Left colon (tissue), 2 donors: ENCODE measurements at places on chromosomes 1 and 21. TPM values are rescaled to one million over a fixed set of nuclear protein-coding genes. Genes with fewer than 3 reads are reported as not detected.

OR2T29 gene
- total RNA-seq = not detected

SLC9C2 gene
- total RNA-seq = not detected

DNA sequence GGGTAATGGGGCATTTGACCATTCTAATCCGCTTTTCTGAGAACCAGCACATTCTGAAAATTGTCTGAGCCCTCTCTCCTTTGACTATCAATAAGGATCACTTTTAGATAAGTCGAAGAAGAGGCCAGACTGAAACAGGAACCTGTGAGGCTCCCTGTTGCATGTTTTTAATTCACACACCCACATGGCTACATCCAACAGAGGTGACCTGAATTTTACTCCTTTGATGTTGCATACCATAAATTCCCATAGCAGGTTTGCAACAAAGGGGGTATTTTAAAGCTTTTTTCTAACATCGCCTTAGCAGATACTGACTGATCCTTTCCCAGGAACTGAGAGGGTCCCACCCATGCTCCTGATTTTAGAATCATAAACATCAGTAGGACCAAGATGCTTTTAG lies 450.8 kb downstream of the USP25 start:
- no peak for DNase-seq

DNA sequence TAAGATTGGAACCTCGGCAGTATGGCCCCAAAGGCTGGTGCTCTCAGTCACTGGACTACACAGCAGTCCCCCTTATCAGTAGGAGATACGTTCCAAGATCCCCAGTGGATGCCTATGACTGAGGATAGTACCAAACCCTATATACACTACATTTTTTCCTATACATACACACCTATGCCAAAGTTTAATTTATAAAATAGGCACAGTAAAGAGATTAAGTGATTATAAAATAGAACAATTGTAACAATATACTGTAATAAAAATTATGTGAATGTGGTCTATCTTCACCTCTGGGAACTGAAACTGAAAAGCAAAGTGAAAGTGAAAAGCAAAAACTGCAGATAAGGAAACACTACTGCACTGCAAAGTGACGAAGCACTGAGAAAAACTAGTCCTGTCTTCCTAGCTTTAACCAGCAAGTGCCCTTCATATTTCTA lies 96.8 kb downstream of the INTS7 start:
- DNase-seq = no peak

LAD1 gene
- total RNA-seq = 172 TPM

IL12RB2 gene
- total RNA-seq = 0.82 TPM

GRCh38 chr1:15693371-15693770 lies 9.3 kb downstream of the PLEKHM2 start:
- DNase-seq = no peak

STIL gene
- 4.7 TPM for total RNA-seq

DNA sequence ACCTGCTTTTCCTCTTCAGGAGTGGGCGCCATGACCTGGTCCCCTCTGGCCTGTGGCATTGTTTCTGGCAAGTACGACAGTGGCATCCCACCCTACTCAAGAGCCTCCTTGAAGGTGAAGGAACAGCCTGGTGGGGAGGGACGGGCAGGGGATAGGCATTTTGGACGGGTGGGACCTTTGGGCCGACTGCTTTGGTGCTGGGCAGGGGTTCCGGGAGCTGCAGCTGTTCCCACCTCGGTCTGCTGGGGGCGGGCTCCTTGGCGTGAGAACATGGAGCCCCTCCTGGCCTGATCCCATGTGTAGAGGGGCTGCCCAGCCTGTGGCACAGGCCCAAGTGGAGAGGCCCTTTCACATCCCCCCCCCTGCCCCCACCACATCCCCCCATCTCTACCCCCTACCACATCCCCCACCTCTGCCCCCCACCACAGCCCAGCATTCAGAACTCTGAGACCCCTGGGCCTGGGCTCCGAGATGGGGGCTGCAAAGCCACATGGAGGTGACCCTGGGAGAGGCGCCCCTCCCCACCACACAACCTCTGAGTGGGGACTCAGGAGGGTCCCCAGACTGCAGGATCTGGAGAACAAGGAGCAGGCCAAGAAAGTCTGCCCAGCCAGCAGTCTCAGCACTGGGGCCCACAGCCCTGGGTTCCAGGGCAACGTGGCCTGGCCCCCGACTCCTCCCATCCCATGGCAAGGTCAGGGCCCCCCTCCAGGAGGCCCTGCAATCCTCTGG lies 50.0 kb downstream of the KCNAB2 start:
- DNase-seq = no peak

LMOD1 gene
- 9.4 TPM for total RNA-seq

DNA sequence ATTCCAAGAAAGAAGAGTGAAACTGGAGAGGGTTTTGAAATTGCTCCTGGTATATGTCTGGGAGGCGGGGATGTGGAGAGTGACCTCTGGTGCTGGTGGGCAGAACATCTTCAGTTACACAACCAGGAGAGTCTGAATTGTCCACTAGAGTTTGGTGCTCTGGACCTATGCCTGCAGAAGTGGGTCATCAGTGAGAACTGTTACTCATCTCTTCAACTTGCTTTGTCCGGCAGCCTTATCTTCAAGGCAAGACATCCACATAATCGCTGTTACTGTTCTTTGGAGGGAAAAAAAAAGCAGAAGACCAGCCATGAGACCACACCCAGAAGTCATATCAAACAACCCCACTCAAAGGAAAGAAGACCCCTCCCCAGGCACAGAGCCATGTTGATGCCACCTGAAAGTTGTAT lies 14.9 kb downstream of the SH2D1B start:
- no peak for DNase-seq

DNA sequence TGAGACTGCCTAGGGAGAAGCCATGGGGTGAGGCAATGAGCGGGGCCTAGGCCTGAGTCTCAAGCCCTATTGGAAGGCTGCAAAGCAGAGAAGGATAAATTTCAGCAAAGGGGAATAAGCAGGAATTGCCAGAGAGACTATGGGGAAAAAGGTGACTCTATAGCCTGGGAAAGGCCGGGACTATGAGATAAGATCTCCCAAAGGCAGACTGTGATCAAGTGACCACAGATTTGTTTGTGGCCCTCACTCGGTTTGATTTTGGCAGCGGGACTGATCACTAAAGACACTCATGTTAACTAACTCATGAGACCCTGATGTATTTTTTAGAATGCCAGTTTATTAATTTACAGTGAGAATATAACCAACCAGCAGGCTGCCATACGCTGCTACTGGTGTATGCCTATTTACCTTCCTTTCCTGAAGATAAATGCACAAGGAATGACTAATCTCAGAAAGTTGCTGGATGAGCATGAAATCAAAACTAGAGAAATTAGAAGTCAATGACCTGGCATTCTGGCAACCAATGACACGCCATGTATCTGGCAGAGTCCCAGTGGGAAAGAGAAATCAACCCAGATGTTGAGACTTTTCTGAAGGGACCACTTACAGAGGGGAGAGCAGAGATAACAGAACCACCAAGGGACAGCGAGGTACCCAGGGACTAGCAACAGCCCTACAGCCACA lies 4.3 kb downstream of the HSF2BP start:
- DNase-seq = no peak

- no peak for DNase-seq
Observed at GRCh38 chr1:229452956-229453801, 19.3 kb upstream of the ACTA1 start.

GRCh38 chr1:70818401-70818800 lies 229.2 kb downstream of the PTGER3 start:
- no peak for DNase-seq

- DNase-seq = no peak
Observed at GRCh38 chr1:189217646-189218045, 1260.0 kb downstream of the BRINP3 start.

MSH4 gene
- total RNA-seq = 0.45 TPM

ERRFI1 gene
- 57.8 TPM for total RNA-seq

- peak; percentile 69 for DNase-seq
Observed at GRCh38 chr1:211648336-211648735, 27.1 kb downstream of the NEK2 start.

DNA sequence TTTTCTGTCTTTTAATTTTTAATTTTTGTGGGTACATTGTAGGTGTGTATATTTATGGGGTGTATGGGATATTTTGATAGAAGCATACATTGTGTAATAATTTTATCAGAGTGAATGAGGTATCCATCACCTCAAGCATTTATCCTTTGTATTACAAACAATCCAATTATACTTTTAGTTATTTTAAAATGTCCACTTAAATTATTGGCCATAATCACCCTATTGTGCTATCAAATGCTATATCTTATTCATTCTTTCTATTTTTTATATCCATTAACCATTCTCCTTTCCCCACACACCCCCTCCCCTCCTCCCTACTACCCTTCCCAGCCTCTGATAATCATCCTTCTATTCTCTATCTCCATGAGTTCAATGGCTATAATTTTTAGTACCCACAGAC lies 70.2 kb upstream of the TSHB start:
- DNase-seq = no peak

DNA sequence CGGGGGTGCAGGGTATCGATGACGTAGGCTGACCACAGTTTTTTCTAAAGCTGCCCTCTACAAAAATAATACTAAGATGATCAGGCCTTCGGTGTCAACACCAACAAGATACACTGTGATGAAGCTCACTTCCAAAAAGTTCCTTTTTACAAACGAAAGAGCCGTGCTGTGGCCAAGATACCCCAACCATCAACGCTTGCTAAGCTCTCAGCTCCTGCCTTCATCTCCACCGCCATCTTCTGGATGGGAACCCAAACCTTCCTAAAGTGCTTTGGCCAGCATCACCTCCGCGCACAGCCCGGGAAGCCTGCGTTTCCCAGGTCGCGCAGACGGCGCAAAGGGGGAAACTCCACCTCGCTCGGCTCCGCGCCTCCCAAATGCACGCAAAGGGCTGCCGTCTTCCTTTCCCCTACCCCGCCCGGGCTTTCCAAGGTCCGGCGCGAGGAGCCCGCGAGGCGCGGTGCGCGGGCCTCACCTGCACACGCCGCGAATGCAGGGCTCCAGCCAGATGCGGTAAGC lies 541 bp downstream of the USP48 start:
- DNase-seq = peak; percentile 53

P3R3URF gene
- total RNA-seq = not detected

GRCh38 chr1:205454903-205455335 lies 926 bp downstream of the BLACAT1 start:
- no peak for DNase-seq

DNA sequence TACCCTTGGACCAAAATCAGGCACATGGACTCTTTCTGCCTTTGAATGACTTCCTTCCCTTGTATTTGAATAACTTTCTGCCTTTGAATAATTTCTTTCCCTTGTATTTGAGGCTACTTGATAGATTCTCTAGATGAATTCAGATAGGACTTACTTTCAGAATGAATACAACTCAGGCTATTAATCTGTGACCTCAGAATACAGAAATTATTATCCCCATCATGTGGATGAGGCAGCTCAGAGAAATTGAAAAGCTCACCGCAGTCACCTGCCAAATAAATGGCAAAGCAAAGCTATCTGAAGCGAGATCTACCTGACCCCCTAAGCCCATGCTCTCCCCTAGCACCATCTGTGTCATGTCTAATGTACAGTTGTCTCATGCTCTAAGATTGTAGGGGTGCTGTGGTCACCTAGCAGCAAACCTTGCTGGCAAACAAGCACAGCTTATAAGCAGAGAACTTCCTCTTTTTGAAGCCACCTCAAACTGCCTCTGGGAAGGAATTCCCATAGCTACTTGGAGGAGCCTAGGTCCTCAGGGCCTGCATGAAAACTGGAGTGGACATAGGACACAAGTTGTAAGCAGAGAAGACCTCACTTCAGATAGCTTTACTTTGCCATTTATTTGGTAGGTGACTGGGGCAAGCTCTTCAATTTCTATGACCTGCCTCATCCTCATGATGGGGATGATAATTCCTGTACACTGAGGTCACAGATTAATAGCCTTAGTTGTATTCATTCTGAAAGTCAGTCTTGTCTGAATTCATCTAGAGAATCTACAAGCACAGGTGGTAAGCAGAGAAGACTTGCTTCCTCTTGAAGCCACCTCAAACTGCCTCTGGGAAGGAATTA lies 66.1 kb downstream of the FASLG start:
- DNase-seq = no peak

GRCh38 chr1:93106226-93106625 lies 27.1 kb downstream of the MTF2 start:
- no peak for DNase-seq

GRCh38 chr1:225525377-225525776 lies 97.5 kb upstream of the LBR start:
- DNase-seq = no peak

- no peak for DNase-seq
Observed at GRCh38 chr1:193264313-193265065, 78.1 kb upstream of the B3GALT2 start.

RNF186 gene
- total RNA-seq = 53.7 TPM

TMOD4 gene
- 1.6 TPM for total RNA-seq

- DNase-seq = no peak
Observed at GRCh38 chr1:24771574-24771973, 26.3 kb downstream of the CLIC4 start.
